ENCODE measurements at places on chromosomes 13 and 19.

DNA sequence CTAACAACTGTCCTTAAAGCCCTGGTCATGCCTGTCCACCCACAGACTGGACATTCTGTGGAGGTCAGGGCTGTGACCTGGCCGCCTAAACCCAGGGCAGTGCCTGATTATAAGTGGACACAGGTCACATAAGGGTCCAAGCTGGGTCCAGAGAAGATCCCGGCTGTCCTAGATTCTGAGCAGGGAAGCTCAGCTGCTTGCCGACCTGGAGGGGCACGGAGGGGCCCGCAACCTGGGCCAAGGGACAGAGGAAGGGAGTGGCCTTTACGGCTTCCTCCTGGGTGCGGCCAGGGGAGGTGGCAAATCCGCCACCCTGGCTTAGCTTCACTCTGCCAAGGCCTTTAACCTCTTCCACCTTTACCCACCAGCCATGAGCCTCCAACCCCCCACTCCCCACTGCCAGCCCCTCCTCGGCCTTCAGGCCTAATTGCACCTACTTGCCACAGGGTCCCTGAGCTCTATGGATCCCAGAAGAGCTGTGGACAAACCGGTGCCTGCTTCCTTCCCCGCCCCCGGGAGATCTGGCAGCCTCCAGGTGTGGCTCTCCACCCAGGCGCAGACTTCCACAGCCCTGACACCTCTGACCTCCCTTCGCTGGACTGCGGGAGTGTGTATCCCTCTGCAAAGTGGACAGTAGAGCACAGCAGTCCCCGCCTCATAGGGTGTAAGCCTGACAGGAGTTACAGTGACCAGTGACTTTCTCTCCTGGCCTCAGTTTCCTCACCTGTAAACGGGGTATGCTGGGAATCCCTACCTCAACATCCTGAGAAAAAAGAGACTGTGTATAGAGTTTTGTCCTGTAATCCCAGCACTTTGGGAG is 1.7 kb downstream of the CD320 start:
- DNase-seq, result no peak

DNA sequence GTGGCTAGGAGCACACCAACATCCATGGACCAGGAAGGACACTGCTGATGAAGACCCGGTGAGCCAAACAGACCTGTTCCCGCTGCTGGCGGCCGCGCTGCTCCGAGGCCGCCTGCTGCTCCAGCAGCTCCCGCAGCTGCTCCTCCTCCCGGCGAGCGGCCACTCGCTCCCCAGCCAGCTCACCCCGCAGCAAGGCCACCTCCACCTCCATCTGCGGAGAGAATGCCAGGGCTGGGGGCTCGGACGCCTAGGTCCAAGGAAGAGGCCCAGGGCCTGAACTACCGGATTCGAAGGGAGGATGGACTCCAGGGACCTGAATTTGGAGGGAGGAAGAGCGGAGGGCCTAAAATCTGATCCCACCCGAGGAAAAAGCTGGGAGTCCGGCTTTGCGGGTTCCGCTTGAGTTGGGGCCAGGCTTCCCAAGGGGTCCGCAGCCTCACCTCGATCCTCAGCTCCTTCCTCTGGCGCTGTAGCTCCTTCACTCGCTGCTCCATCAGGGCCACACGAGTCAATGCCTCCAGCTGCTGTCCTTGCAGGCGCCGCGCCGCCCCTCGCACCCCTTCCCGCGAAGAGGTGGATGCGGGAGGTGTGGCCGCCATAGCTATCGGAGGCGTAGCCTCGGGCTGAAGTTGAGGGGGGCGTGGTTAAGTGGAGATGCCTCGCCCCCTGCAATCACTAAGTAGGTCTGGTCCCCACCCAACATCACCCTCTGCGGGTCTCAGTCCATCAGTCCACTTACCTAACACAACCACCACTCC is 2.7 kb downstream of the PHLDB3 start:
- DNase-seq, result no peak

- peak; percentile 62 for DNase-seq
Measured at GRCh38 chr19:2270423-2271233, 11.3 kb downstream of the PEAK3 start.

DNA sequence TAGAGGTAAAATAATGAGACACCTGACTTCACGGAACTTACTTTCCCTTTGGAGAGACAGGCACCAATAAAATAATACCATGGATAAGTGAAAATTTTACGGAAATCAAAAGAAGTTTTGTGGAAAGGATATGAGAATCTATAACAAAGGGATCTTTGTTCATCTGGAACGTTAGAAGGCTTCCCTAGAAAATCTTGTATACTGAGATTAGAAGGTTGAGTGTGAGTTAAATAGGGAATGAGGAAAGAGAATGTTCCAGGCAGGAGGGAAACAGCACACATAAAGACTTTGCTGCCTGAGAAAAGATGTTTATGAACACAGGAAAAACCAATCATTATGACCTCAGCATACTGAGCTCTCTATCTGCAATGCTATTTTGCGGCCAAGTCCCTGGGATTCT is 19.6 kb upstream of the RAP2A start:
- no peak for DNase-seq

- peak; percentile 48 for DNase-seq
Measured at GRCh38 chr19:11375143-11375948, 880 bp downstream of the SWSAP1 start.
